ENCODE measurements at places on chromosomes 11 and 22.

DNA sequence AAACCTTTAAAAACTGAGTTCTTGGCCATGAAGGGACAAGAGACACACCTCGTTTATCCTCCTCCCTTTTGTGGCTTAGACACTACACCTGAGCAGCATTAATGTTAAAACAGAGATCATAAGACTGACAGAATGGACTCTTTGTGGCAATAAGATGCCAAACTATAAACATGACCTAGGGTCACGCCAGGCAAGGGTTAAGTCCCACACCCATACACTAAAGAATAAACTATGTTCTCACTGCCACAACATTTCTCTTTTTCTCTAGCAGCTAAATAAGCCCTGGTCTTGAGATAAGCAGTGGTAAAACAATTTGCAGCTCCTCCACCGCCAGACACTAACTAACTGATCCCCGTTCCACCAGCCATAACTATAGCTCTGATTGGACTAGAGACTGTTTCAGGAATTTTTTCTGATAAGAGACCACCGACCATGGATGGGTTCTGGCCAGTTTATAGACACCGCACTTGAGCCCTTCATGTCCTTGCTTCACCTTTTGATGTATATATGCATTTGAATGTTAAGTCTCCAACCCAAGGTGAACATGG lies 4.9 kb upstream of the SLCO2B1 start:
- DNase-seq, result no peak

DNA sequence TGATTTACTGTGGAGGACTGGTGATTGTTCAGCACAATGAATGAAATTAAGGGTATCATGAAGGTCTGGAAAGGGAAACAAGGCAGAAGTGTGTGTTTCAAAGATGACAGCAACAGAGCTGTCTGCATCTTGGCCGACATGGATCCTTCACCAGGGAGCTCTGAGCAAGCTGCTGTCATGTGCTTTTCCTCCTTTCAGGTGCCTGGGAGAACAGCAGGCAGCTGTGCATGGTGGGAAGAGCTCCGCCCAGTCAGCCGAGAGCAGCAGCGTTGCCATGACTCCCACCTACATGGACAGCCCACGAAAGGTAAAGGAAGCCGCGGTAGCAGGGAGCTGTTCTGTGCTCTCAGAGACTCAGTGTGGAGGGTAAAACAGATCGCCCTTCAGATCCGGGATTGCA lies 87.1 kb upstream of the YWHAH start:
- DNase-seq, result no peak

DNA sequence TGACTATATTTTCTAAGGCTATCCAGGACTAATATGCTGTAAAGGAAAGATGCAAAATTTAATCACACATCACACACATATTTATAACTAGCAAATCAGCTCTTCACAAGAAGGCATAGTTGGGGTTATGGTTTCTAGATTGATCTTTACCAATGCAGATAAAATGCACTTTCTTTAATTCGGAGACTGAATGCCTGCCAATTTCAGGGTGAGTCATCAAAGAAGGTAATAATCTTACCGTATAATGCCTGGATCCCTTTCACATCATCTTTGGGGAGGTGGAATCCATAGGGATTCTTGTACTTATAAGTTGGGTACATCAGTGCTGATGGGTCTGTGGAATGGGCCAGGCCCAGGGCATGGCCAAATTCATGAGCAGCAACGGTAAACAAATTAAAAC lies 16.4 kb downstream of the MMP20 start:
- DNase-seq, result no peak

- DNase-seq, result no peak
These were observed 25.5 kb upstream of the ACR start for GRCh38 chr22:50712341-50713007.

DNA sequence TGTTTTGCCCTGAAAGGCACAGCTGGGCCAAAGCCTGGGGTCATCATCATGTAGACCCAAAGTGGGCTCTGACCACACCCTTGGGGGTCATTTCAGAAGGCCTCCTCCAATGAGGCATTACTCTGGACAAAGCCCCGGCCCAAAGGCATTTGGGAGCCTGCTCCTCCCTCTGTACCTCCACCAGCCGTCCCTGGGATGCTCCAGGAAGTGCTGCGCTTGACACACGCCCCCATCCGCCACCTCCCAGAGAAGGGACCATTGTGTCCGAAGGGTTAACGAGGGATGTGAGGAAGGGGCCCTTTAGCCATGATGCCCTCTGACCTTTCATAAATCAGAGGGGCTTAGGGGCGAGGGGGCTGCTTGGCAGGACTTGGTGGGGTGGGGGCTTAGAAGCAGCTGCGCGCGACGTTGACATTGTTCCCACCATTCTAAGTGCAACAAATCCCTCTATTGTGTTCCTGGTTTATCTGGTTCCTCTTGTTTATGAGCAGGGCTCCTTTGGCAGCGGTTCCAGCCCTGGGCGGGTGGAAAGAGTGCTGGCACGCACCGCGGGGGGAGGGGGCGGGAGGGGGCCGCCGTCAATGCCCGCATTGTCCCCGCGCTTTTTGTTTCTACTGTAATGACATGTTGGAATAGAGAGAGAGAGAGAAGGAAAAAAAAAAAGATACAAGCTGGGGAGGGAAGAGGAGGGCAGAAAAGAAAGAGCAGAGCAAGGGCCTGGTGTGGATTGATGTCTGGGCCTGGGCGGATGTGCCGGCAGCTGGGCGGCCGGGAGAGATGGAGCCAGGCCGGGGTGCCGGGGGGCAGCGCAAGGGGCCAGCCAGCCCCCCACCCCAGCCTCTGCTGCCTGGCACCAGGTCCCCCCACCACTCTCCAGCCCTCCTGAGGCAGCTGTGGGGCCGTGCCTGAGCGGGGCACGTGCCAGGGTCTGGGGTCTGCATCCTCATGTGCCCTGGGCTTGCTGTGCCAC lies 32.1 kb upstream of the SOX10 start:
- DNase-seq, result no peak

GRCh38 chr11:34051349-34052035 lies at the start of gene CAPRIN1:
TSS of gene CAPRIN1 (plus strand) at chr11:34051731. CDS start at chr11:34052421, 690 bp downstream.
- DNase-seq, result peak; percentile 63

DNA sequence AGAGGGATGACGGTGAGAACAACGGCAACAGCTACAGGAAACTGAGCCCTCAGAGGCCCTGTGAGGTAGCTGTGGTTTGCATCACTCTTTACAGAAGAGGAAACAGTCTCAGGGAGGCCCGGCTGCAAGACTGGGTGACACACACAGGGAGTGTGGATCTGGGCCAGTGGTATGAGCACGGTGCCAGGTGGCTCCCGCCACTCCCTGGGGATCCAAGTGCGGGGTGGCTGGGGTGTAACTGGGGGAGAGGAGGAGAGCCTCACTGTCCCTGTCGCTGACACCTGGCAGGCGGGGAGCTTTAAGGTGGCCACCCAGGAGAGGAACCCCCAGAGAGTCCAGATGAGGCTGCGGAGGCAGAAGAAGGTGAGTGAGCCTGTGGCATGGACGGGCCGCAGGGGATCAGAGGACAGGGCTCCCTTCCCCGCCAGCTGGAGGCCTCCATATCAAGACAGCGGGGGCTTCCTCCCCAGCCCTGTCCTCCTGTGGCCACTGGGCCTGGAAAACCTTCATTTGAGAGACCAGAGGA lies 5.6 kb downstream of the RGL4 start:
- peak; percentile 27 for DNase-seq

DNA sequence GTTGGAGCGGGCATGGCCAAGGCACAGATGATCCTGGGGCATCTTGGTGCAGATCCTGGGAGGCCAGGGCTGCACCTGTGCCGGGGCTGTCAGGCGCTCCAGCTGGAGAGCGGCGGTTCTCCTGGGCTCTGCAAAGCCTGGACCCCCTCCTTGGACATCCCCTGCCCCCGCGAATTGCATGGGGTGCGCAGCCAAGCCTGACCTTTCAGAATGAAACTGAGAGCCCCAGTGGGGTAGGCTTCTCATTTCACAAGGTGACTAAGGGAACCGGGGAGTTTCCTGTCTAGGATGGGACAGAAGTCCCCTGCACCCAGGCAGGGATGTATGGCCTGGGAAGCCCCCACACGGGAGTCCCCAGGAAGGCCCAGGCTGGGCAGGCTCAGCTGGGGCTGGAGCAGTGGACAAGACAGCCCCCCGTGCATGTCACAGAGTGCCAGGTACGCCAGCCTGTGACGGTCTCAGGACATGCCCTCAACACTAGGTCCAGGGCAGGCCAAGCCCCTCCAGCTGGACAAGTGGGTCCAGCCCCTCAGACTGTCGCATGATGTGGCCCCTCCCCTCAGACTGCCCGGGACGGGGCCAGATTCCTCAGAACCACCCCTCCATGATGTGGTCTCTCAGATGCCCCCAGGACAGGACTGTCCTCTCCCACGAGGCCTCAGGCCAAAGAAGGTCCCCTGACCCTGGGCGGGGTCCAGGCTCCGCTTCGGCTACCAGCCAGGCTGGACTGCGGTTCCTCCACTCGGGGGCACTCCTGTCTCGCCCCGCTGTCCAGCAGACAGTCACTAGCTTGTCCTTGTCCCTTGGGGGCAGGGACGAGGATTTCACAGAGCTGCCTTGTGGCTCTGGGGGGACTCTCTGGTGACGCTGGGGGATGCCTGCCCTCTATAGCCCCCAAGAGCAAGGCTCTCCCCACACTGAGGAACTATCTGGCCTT lies 2.3 kb downstream of the LSP1 start:
- DNase-seq, result no peak

GRCh38 chr11:125483592-125483991 lies 12.5 kb downstream of the FEZ1 start:
- no peak for DNase-seq
